ENCODE measurements at places on chromosomes 2 and 18. TPM values are rescaled to one million over a fixed set of nuclear protein-coding genes. Genes with fewer than 3 reads are reported as not detected.

The KIAA2012 gene
- 0.28 TPM for polyA plus RNA-seq

The GALNT14 gene
- 3.1 TPM for polyA plus RNA-seq

The UGT1A3 gene
- polyA plus RNA-seq: 0.16 TPM

The LINC00305 gene
- not detected for polyA plus RNA-seq

The ABCG8 gene
- polyA plus RNA-seq: 24.3 TPM

The BCL2L11 gene
- polyA plus RNA-seq: 21.9 TPM

The TMEM198 gene
- polyA plus RNA-seq: 19.9 TPM

The GRB14 gene
- polyA plus RNA-seq: 8.7 TPM

The MAIP1 gene
- 21.2 TPM for polyA plus RNA-seq

The CDH7 gene
- 0.22 TPM for polyA plus RNA-seq

The SKA1 gene
- polyA plus RNA-seq: 4.3 TPM

The ACKR3 gene
- polyA plus RNA-seq: 92.9 TPM

The TMBIM1 gene
- 236 TPM for polyA plus RNA-seq

The SIGLEC15 gene
- polyA plus RNA-seq: 2.0 TPM

The PARD6G gene
- polyA plus RNA-seq: 7.4 TPM

The C2orf92 gene
- polyA plus RNA-seq: 14.7 TPM

The AKAIN1 gene
- 0.12 TPM for polyA plus RNA-seq

The SERPINB12 gene
- polyA plus RNA-seq: not detected

Data from large intestine (tissue), 12 donors.